ENCODE measurements at places on chromosomes 12 and 14. TPM values are rescaled to one million over a fixed set of nuclear protein-coding genes. Genes with fewer than 3 reads are reported as not detected.

Gene EML1
- 14.6 TPM for total RNA-seq

Gene VRTN
- not detected for total RNA-seq

Gene IL22
- not detected for total RNA-seq

Gene COPS7A
- total RNA-seq: 26.0 TPM

All from liver (tissue), 10 donors.